ENCODE measurements at places on chromosomes 11 and 22.

DNA sequence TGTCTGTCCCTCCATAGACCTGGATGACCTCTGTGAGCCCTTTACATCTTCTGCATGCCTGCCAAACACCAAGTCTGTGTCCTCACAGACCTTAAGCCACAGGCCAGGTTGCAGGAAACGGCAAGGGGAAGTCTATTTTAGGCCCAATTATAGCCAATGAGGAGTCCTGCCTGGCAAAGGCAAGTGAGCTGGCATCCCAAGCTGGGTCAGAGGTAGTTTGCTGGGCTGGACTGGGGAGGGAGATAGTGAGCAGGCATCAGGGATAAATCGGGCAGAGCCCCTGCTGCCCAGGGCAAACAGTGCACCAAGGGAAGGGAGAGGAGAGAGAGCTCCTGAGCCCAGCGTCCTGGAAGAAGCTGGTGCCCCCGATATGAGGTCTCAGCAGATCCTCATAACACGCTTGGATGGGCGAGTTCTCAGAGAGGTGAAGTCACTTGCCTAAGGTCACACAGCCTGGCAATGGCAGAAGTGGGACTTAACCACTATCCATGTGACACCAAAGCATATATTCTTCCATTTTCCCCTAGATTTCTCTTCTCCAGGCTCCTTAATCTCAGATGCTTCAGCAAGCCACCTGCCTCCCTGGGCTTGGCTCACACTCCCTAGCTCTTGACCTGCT, 3.7 kb upstream of the RELT start:
- DNase-seq: no peak

- no peak for DNase-seq
Measured at GRCh38 chr11:19445771-19446170, 205.0 kb upstream of the E2F8 start.

GRCh38 chr11:77181799-77182541, 53.9 kb downstream of the MYO7A start:
- DNase-seq: no peak

GRCh38 chr11:87463486-87464102, 425.9 kb downstream of the TMEM135 start:
- peak; percentile 23 for DNase-seq

- DNase-seq: no peak
Measured at GRCh38 chr22:31160328-31160978, 471 bp downstream of the RNF185 start.

GRCh38 chr11:130480186-130480585, 31.7 kb downstream of the ADAMTS15 start:
- no peak for DNase-seq

- no peak for DNase-seq
Measured at GRCh38 chr11:65842144-65842543, 8.4 kb downstream of the SNX32 start.

- DNase-seq: no peak
Measured at GRCh38 chr11:2393111-2393868, 7.3 kb upstream of the TSSC4 start.

DNA sequence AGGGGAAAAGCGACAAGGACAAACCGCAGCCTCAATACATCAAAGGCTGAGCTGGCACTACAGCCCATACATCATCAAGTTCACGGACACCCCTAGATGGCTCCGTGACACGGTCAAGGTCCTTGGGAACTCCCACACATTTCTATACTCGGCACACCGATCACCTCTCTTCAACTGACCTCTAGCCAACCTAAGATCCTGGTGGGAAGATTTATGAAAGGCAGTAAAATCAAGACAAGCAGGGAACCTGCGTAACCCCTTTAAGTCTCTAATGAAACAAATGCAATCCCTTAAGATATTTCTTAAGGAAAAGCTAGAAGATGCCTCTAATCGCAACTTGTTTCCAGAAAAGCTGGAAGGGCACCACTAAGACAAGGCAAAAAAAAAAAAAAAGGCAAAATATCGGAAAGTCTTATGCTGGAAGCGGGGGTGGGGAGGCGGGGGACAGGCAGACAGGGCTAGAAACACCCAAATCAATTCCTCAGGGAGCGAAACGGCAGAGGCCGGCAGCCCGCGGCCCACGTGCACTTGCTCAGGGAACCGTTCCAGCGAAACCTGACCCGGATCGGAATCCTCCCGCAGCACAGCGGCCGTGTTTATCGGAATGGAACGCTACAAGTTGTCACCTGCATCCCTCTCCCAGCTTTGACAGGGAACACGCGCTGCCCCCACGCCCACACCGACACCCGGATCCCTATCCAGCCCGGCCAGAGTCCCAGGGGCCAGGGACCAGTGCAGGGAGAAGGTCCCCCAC, 1.4 kb downstream of the ARHGAP20 start:
- peak; percentile 18 for DNase-seq

DNA sequence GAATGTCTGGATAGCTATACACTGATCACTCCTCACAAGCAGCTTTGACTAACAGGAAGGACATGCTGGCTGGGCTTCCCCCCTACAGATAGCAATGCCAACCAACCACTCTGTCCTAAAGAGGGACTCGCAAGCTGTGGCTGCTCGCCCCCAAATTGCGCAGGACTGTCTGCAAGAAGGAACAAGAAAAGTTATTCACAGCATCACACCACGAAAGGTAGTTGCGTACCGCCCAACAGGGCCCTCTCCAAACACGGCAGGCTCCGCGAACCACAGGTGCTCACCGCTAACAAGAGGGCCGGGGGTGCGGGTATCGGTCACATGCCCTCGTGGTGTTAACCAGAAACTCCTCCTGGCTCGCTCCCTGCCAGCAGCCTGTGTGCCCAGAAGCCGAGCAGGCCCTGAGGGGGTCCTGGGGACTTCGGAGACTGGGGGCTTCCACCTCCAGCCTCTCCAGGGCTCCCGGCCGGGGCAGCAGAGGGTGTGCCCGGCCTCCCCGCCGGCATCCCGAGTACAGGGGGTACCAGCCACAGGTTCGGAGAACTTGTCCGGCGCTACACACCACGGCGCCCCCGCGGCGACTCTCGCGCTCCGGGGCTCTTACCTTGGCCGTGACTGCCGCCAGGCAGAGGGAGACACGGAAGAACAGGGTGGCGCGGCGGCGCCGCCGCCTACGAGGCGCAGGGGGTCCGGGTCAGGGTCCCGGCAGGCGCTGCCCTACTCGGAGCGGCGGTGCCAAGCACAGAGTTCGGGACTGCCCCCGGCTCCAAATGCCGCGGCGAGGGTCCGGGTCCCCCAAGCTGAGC, 682 bp downstream of the LARGE1 start:
- no peak for DNase-seq

GRCh38 chr11:90798769-90799168, 575.9 kb upstream of the CHORDC1 start:
- no peak for DNase-seq

DNA sequence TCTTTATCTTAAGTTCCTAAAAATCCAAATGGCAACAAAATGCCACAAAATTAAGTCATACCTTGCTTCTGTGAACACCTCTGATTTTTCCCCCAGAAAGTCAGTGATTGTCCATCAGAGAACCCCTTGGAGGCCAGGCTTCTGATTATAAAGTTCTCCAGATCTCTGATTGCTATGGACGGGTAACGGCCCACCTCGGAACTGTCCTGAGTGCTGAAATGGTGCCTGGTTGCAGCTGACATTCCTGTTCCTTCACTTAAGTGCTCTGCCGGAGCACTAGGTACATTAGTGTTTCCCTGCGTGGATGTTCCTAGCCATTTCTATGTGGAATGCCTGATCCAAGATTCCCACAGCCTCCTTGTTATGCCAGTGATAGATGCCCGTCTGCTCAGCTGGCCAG, 85.0 kb downstream of the CHST1 start:
- no peak for DNase-seq

GRCh38 chr22:35008213-35008612, 57.7 kb upstream of the ISX start:
- no peak for DNase-seq

DNA sequence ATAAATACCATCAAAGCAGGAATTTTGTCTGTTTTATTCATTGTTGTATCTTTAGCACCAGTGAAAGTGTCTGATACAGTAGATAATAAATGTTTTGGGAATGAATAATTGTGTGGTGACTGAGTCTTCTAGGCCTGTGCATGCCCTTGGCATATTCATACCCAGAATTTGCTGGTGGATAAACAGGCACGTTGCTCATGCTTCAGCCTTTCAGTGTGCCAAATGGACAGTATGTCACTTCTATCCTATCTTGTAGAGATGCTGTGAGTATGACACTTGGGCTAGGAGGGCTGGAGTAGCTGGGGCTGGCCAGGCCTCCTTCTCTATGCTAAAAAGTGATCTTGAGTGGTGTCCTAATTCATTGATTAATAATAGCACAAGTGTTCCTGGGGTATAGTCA, 287.3 kb upstream of the DDI1 start:
- no peak for DNase-seq

- DNase-seq: no peak
Measured at GRCh38 chr11:106679581-106679980, 338.7 kb downstream of the GUCY1A2 start.

DNA sequence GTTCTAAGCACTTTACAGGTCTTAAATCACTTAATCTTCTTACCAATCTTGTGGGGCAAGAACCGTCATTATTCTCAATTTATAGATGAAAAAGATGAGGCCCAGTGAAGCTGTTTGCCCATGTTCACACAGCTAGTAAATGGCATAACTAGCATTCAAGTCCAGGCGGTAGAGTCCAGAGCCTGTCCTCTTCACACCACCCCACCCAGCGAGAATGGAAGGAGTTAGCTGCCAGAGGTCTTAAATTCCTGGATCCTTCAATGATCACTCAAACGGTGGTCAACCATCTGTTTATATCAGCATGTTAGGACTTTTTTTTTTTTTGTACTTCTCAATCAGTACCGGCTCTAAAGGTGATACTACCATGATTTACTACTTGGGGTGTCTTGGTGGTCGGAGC, 43.3 kb downstream of the PARVA start:
- DNase-seq: no peak

- DNase-seq: no peak
Measured at GRCh38 chr11:115496892-115497291, 7.3 kb downstream of the CADM1 start.

DNA sequence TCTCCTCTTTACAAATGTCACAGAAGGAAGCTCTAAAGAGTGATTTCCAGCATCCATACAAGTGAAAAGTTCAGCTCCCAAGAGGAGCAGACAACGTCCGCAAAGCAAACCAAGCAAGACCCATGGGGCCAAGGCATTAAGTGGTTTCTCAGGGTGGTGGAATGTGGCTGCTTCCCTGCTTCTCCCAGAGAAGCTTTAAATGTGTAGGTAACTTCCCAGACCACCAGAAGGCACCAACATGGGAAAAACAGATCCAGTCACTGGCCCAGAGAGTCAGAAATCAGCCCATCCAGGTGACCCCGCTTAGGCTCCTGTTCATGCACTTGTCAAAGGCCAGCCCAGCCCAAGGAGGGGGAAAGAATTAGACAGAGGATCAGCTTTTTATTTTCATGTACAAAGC, 13.3 kb upstream of the PHF21A start:
- DNase-seq: no peak

DNA sequence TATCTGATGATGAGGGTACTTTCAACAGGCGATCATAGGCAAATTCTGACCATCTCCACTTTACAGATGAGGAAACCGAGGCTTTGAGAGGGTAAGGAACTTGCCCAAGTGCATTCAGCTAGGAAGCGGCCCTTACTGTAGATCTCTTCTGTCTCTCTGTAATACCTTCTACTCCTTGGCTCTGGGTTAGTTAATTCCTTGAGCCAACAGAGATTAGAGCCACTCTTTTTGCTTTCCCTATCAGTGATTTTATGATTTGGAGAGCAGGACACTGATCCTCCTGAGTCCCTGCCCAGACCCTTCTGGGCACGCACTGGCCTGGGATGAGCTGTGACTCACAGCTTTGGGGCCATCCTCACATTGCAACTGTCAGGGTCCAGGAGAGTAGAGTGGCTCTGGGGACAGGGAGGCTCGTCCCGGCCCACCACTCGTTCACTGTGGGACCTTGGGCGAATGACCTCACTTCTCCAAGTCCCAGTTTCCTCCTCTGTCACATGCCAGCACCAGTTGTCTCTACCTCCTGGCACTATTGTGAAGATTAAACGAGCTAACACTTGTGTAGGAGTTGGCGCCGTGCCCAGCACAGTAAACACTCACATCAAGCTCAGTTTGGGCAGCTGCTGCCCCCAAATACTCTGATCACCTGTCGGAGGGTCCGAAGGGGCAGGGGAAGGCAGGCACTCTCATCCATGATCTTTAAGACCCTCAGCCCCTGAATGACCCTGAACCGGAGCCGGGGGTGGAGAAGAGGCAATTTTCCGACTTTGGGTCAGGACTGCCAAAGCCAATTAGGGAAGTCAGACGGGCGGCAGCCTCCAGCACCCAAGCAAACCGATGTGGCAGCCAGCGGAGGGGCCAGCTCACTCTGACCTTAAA, 235.0 kb downstream of the MIAT start:
- peak; percentile 39 for DNase-seq

- peak; percentile 29 for DNase-seq
Measured at GRCh38 chr11:105265845-105266244, 126.3 kb upstream of the CARD18 start.

DNA sequence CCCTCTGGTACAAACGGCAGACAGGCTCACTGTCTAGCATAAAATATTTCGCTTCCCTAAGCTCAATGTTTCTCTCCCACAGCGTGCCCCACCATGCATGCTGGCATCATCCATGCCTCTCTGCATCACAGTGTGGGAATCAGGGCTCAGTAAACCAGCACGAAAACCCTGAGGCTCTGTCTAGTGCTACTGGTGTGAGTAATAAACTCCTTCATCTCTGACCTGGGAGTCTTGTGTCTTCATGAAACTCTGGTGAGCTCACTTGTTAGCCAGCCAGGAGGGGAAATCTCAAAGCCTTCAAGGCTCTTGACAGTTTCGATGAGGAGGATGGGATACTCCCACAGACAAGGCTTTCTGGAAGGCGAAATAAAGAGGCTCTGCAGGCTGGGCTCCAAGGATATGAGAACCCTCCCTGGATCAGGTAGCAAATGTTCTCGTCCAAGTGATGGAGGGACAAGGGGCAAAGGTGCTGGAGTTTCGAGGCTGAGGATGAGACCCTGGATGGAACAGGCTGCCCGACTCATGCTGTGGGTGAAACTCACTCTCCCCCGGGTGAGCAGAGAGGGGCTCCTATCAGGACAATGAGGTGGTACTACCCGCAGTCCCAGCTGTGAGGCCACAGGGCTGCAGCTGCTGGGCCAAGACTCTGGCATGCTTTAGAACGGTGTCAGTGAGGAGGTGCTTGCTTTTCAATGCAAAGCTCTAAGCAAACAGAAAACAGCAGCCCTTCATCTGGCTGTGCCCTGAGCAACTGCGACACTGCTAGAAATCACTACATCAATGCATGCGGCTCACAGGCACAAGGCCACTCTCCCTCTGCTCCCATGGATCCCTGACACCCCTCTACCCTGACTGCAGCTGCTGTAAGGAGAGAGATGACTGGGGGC, 69.3 kb downstream of the SHANK2 start:
- DNase-seq: no peak
